NCI-H146 (cell line): ENCODE measurements at places on chromosomes 6 and 20.

- DNase-seq, result no peak
These were observed 31.2 kb downstream of the TNFRSF21 start for GRCh38 chr6:47278545-47278944.

DNA sequence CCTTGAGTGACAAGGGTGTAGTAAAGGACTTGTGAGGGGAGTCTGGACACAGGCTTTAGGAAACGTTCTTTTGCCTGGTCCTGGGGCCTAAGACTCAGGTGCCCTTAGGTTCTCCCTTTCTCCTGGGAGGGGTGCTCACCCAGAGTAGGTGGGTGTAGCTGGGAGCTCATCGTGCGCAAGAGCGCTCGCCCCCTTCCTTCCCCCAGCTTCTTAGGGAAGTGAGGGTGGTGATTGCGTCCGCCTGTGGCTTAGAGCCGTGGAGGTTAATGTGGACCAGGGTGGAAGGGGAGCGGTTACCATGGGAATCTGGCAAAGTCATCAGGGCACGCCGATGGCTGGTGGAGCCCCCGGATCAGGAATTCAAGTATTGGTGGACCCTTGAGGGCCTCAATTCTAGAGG lies 3.3 kb upstream of the AARS2 start:
- DNase-seq, result no peak

GRCh38 chr6:75759207-75759606 lies 10.2 kb downstream of the MYO6 start:
- DNase-seq, result no peak

- DNase-seq, result peak; percentile 62
These were observed 18.1 kb upstream of the SIRPA start for GRCh38 chr20:1876975-1877608.

GRCh38 chr6:105452924-105453756 lies 50.3 kb upstream of the PREP start:
- DNase-seq, result no peak

DNA sequence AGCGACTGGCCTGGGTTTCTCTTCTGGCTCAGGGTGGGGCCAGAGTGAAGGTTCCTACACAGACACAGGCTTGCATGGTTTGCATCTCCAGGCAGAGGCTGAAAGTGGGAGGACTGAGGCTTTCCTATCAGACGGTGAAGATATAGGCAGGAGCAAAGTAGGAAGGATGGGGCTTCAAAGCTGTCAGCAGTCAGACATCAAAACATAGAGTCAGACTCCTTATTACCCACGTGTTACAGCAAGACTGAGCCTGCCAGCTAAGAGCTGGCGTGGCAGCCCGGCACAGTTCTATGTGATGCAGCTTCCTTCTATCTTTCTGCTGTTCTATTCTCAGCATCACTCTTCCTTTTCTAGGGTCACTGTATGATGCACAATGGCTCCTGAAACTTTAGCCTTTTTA lies 445.1 kb downstream of the DOK5 start:
- DNase-seq, result no peak

- DNase-seq, result no peak
These were observed 58.3 kb upstream of the PDE10A start for GRCh38 chr6:165721356-165721755.

- no peak for DNase-seq
These were observed 4.7 kb upstream of the ADGRG6 start for GRCh38 chr6:142296975-142297604.

DNA sequence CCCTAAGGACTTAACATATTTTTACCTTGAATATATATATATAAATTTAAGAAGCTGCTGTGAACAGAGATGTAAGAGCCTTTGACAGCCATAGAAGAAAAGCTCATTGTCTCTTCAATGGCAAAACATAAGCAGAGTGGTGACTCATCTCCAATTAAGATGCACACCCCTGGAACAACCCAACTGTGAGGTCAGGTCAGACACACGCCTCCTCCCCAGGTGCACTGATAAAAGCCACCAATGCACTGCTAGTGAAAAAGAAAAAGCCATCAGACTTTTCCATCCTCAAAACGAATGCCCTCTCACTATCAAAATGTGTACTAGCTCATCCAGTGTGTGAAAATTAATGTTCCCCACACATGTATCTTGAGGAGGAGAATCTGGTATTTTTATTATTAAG lies 100.1 kb downstream of the SMLR1 start:
- DNase-seq, result peak; percentile 96

DNA sequence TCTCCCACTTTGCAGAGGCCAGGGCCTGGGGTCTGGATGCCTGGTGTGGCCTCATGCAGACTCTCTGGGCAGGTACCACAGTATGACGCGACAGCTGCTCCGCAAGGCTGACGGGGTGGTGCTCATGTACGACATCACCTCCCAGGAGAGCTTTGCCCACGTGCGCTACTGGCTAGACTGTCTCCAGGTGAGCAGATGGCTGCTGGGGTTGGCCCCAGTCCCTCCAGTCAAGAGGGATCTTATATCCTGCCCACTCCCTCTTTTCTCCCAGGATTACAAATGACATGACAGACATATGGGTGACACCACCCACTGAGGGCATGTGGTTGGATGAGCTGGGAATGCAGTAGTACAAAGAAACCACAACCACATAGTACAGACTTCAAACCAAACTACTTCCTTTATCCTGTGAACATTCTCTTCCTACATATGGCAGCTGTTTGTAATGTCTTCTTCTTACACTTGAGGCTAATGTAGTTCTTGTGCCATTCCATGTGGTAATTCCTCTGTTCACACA lies 29.9 kb downstream of the RAB44 start:
- peak; percentile 31 for DNase-seq

- DNase-seq, result no peak
These were observed 80.9 kb downstream of the WASF1 start for GRCh38 chr6:110098511-110099116.

DNA sequence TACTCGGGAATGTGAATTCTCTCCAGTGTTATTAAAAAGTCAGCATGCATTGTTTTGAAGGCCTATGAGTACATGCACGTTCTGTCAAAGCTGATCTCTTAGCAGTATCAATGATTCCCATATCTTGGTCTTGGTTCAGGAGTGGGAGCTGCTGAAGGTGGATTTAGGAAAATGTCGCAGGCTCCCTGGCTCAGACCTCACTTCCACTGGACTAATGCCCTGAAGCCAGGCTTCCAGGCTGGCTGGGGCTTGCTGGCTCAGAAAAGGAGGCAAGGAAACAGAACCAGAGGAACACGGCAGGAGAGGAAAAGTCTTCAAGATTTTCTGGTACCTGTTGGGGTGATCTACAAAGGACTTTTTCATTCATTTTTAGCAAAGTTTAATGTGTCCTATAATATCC lies 81.6 kb downstream of the OLIG3 start:
- no peak for DNase-seq

GRCh38 chr6:130849594-130849993 lies 22.4 kb downstream of the SMLR1 start:
- DNase-seq, result no peak

DNA sequence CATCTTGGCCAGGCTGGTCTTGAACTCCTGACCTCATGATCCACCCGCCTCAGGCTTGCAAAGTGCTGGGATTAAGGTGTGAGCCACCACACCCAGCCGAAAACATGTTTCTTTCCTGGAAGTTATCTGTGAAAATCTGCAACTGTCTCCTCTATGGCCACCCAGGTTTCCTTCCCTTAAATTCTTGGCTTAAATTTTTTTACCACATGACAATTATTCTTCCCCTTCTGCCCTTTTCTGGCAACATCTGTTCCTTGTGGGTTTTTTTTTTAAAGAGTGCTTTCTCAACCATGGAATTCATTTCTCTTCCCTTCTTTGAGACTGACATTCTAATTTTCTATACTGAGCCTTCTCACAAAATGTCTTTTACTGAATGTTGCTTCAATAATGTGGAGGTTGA lies 59.6 kb downstream of the DOK5 start:
- DNase-seq, result no peak

DNA sequence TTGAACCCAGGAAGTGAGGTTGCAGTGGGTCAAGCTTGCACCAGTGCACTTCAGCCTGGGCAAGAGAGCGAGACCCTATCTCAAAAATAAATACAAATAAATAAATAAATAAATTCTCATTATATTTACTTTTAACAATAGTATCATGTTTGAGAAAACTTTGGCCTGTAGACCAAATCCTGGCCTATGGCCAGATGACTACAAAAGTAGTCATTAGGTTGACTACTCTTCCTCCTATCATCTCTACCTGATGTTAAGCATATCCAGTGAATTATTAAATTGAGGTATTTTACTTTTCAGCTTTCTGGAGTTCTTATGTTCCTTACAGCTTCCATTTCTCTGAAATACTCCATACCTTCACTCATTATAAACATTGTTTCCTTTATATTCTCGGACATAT lies 280.6 kb downstream of the LAMA2 start:
- no peak for DNase-seq

- no peak for DNase-seq
These were observed 20.3 kb upstream of the SMOC2 start for GRCh38 chr6:168420706-168421105.

GRCh38 chr6:38112181-38112580 lies 292.7 kb downstream of the ZFAND3 start:
- no peak for DNase-seq

GRCh38 chr6:160042014-160042773 lies 73.3 kb downstream of the IGF2R start:
- DNase-seq, result no peak

- no peak for DNase-seq
These were observed 24.6 kb upstream of the TAAR1 start for GRCh38 chr6:132683543-132683942.

- no peak for DNase-seq
These were observed 98.8 kb downstream of the MANEA start for GRCh38 chr6:95676011-95676628.

- no peak for DNase-seq
These were observed 27.4 kb upstream of the VAPB start for GRCh38 chr20:58361481-58362205.

DNA sequence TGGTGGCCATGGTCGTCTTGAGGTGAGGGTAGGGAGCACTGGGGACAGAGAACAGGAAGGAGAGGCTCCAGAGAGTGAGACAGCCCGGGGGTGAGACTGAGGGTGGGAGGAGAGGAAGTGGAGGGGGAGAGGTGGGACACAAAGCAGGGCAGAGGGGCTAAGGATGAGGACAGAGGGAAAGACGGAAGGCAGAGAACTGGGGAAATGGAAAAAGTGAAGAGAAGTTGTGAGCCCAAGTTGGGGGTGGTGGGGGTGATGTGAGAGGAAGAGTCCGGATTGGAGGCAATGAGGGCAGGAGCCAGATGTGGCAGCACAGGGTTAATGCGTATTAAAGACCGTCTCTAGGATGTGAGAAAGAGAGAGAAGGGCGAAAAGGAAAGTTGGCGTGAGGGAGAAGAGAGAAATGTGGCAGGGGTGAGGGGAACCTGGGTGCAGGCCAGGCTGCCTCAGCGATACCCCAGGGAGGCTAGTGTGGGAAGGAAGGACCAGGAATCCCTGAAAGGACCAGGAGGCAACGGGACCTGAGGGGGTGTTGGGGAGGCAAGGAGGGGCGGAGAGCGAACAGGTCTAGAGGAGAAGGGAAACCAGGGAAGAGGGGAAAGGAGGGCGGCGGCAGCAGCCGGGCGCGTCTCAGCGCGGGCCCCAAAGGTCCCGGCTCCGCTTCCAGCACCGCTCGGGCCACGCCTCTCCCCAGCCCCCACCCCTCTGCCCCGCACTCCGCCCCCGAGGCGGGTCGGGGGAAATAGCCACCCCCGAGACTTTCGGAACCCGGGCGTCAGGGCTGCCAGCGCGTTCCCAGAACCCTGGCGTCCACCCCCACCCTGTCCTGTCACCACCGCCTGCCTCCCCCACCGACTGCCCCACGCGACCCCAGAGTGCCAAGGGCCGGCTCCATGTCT lies at the start of gene PPP1R18:
Gene PPP1R18 (minus strand): TSS at position 637 of the 899 bp plus-strand sequence. CDS start 627 bp downstream, at position 10.
- DNase-seq, result peak; percentile 60

DNA sequence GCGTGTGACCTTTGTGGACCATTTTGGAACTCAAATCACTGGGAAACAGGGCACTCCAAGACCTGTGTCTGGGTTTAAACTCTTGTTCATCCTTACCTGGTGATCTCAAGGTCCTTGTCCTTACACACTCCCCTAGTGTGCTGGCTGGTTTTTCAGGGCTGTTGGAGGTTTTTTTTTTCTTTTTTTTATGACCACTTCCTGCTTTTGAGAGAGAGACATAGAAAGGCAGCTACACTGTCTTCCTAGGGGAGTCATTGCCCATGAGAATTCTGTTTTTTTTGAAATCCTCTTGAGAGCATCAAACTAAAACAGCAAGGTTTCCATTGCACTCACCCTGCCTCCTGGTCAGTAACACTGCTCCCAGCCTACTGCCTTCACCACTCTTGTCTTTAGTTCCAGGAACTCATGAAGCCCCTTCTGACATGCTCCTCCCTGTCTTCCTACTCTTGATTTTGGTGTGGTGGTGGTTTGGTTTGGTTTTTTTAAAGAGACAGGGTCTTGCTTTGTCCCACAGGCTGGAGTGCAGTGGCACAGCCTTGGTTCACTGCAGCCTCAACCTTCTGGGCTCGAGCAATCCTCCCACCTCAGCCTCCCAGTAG lies 28.6 kb downstream of the PRPH2 start:
- DNase-seq, result no peak

- DNase-seq, result no peak
These were observed 32.1 kb upstream of the CCN6 start for GRCh38 chr6:112021691-112022310.

DNA sequence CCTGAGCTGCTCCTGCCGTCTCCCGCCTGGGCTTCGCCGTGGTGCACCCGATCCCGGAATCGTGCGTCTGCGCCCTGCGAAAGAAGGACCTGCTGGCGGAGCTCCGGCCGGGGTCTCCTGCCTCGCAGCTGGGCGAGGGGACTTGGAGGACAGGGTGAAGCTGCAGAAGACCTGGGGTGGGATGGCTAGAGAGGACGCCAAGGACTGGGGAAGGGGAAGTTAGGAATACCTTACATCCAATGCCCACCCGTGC lies 150.2 kb downstream of the PRL start:
- DNase-seq, result no peak

GRCh38 chr6:163570579-163571231 lies 156.2 kb downstream of the QKI start:
- no peak for DNase-seq

DNA sequence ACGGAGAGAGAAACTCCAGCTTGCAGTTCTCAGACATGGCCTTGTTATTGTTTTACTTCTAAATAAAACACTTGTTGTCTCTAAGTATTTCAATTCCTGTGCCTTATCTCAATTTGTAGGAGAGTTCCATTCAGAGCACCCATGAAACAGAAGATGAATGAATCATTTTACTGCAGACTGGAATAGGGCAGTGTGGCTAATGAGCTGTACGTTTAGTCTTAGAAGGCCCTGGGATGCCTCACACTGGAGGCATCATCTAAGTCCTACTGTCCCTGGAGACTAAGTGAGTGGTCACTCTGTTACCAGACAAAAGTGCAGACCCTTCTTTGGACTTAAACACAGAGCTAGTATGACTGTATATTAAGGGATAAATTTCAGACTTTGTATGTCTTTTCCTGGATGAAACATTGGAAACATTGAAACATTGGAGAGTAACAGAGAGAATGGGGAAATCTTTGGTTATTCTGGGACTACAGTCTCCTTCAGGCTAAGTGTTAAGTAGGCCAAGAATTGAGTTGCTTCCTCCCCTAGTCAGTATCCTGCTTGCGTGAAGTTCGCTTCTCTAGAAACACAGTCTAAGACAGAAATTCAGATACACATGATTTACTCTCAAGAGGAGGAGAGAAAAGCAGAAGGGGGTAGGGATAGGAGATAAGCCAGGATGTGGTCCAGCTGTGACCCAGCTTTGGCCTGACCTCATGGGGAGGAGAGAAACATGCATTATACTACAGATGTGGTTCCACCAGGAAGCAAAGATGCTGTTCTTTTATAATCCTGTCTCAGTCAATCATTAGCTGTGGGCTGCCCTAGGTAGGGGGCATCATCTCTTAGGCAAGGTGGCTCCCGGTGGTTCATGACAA lies 167.4 kb upstream of the BMP2 start:
- no peak for DNase-seq

- no peak for DNase-seq
These were observed 15.9 kb upstream of the FANCE start for GRCh38 chr6:35436071-35436857.

- no peak for DNase-seq
These were observed 243.9 kb upstream of the TENT5A start for GRCh38 chr6:81996414-81996813.
